ENCODE measurements at places on chromosomes 16 and 17. TPM values are rescaled to one million over a fixed set of nuclear protein-coding genes. Genes with fewer than 3 reads are reported as not detected.

The MT4 gene
- not detected for total RNA-seq

The SLC4A1 gene
- not detected for total RNA-seq

The TRPV3 gene
- total RNA-seq = 0.30 TPM

The CASKIN1 gene
- total RNA-seq = 0.56 TPM

The VAT1 gene
- total RNA-seq = 231 TPM

The STRADA gene
- total RNA-seq = 29.6 TPM

The CPHXL2 gene
- total RNA-seq = not detected

The HOXB5 gene
- 2.7 TPM for total RNA-seq

The PPY gene
- not detected for total RNA-seq

The TPSB2 gene
- total RNA-seq = not detected

The CBFA2T3 gene
- 0.36 TPM for total RNA-seq

The CLEC18A gene
- 0.31 TPM for total RNA-seq

The SYT17 gene
- 13.6 TPM for total RNA-seq

The KRTAP9-2 gene
- total RNA-seq = not detected

The KRTAP4-3 gene
- total RNA-seq = not detected

The CCL22 gene
- 0.05 TPM for total RNA-seq

The CLDN7 gene
- total RNA-seq = 0.29 TPM

The SDR42E1 gene
- total RNA-seq = 1.3 TPM

The CSH2 gene
- not detected for total RNA-seq

The NGFR gene
- total RNA-seq = 0.90 TPM

The TBC1D3G gene
- total RNA-seq = not detected

The TEKT1 gene
- total RNA-seq = not detected

The TEKT5 gene
- not detected for total RNA-seq

The CD300H gene
- 0.67 TPM for total RNA-seq

The TMEM11 gene
- 71.0 TPM for total RNA-seq

The CCL16 gene
- not detected for total RNA-seq

The CSH1 gene
- not detected for total RNA-seq

The COPRS gene
- 161 TPM for total RNA-seq

The RHBDF1 gene
- 30.9 TPM for total RNA-seq

The MFSD6L gene
- not detected for total RNA-seq

The TUFM gene
- 284 TPM for total RNA-seq

The ZNF213 gene
- total RNA-seq = 12.6 TPM

The EVPL gene
- total RNA-seq = 20.9 TPM

The HCRT gene
- total RNA-seq = not detected

The SCARF1 gene
- total RNA-seq = 0.36 TPM
